ENCODE measurements at places on chromosomes 16 and 17.

DNA sequence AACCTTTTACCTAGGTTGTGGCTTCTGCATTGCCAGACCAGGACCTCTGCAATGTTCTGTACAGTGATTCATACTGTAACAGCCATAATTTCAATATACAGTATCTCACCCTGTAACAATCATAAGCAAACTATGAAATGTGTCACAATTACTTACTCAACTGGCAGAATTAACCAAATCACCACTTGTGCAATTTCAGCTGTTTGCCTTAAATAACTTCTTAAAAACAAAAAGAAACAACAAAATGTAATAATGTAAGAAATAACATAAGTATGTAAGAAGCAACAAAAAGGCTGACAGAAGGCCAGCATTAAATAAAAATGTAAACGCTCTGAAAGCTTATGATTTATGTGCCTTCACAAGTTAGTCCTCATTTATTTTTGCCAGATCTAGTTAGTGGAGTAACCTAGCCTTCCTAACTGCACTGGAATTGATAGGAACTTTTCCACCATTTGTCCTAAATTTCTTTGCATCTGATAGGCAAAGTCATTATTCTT is 96.9 kb downstream of the SKAP1 start:
- DNase-seq = no peak

DNA sequence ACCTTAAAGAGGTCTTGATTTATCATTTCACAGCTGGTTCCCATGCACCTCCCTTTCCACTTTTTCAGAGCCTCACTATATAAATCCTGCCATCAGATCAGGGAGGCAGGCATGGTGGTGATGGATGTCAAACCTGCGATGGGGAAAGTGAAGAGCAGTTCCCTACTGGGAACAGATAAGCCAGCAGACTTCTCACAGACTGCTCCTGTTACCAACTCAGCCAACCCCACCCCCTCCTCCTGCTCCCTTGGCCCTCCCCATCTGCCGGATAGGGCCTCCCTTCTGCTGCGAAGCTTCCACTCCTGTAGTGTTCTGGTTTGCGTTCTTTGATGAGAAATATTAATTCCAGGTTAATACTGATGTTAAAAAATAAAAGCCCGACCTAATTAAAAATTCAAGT is 232.1 kb downstream of the STX8 start:
- no peak for DNase-seq

DNA sequence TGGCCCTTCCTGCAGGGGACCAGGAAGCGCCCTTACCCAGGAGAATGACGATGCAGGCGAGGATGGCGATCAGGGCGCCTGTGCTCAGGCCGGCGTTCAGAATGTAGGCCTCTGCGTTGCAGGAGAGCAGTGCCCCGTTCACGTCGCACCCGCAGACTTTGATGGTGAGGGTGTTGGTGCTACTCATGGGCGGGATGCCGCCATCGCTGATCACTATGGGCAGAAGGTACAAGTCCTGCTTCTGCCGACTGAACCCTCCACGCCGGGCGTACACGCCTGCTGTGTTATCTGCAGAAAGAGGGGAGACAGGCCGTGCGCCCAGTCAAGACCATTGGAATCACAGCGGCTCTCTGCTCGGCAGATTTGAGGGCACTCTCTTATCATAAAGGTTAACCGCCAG is 171.1 kb downstream of the CDH11 start:
- peak; percentile 42 for DNase-seq

DNA sequence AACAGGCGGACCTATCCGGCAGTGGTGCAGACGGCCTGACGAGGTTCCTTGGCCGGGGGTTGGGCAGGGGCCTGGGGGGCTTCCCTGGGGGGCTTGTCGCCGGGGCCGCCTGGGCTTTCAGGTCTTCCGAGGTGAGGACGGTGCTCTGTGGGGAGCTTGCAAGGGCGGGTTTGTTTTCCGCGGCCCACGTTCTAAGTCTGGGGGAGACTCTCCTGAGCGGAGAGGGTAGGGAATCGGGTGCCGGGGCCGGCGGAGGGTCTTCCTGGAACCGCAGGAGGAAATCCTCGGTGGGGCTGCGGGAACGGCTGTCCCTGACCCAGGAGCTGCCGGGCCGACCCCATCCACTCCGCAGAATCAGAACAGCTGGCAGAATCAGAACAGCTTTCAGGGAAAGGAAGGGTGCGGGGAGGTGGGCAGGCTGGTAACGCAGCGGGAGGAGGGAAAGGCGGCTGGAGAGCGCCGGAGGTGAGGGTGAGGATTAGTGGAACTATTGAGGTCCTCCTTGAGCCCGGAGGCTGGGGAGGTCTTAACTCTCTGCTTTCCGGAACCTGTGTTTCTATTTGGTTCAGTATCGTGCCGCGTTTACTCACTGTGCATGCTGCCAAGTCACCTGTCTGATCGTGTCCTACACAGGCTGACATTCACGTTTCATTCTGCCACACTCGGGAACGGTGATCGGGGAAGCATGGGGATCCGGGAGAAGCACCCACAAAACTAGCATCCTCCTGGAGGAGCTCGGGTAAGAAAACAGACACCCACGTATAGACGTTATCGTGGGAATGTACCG is 28.9 kb downstream of the CPSF4L start:
- peak; percentile 61 for DNase-seq

DNA sequence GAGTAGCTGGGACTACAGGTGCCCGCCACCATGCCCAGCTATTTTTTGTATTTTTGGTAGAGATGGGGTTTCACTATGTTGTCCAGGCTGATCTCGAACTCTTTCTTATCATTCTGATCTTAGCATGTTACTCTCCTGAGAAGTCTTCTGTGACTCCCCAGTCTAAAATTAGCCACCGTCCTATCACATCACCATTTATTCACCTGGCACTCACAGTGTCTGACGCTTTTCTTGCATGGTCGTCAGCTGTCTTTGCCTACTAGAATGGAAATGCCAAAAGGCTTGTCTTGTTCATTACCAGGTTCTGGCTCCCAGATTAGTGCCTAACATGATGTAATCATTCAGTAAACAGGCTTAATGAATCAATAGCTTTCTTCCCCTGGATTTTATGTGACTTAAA is 23.8 kb downstream of the TOM1L1 start:
- no peak for DNase-seq

- DNase-seq = no peak
Observed at GRCh38 chr16:65675161-65675560, 553.3 kb upstream of the CDH11 start.

DNA sequence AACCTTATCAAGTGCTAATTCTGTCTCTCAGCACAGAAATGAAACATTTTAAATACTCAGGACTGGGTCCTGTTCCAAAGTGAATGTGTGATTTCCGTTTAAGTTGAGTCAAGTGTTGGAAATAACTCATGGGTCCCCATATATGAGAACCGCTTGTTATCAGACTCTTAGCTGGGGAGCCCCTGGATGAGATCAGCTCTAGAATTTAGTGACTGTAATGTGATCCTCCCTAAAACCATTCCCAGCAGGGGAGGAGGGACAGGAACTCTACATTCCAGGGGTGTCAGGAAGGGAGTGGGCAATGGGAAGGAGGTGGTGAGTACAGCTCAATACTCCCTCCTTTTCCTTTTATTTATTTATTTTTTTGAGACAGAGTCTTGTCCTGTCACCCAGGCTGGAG is 37.5 kb downstream of the OTOA start:
- DNase-seq = no peak

GRCh38 chr17:64531955-64532371 is 25.2 kb downstream of the CEP95 start:
- DNase-seq = no peak

GRCh38 chr16:1958715-1959268 is 546 bp upstream of the NDUFB10 start:
- DNase-seq = peak; percentile 56

GRCh38 chr17:49101054-49101534 is 31.5 kb upstream of the B4GALNT2 start:
- DNase-seq = no peak

DNA sequence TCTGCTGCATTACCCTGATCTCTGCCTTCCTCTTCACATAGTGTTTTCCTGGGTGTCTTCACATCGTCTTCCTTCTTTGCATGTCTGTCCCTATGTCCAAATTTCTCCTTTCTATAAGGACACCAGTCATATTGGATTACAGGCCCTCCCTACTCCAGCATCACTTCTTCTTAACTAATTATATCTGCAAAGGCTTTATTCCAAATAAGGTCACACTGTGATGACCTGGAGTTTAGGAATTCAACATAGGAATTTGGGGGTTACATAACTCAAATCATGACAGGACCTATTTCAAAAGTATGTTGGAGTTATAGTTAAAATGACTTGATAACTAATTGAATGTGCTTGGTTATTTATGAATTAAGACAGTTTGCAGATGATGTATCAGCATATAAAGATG is 490.5 kb upstream of the ERCC4 start:
- no peak for DNase-seq

DNA sequence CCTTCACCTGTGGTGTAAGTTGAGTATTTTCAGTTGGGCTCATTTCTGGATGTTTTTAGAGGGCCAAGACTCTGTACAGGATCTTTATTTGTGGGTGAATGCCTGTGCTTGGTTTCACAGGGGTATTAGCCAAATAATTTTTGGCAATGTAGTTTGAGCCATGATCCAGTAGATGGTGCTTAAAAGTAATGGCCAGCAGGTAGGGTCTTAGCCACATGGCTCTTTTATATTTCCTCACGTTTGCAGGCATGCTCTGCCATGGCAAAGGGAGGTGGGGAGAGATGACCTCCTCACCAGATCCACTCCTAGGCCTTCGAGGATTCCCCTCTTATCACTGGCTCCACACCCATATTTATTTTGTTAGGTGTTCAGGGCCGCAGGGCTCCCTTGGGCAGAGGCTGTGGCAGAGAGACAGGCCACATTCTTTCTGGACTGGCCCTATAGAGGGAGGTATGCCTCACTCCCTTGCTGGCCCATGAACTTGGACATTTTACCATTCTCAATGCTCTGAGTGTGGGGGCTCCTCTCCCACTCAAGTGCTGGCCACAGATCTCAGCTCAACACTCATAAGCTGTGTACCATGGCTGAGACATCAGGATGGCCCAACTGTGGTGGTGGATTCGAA is 417.1 kb downstream of the XYLT1 start:
- DNase-seq = no peak

GRCh38 chr16:30787613-30788378 is 791 bp upstream of the ZNF629 start:
- DNase-seq = no peak

DNA sequence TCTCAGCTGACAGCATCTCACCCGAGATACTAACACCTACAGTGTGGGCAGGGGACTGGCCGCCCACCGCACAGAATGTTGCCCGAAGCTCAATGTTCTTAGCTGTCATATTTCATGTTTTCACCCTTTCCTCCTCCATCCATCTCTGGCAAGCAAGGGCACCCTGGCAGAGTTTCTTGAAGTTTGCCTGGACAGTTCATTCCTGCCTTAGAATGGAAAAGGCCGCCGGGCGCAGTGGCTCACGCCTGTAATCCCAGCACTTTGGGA is 37.6 kb upstream of the TEX2 start:
- DNase-seq = no peak

GRCh38 chr17:47180337-47180736 is 8.8 kb downstream of the CDC27 start:
- DNase-seq = no peak

- no peak for DNase-seq
Observed at GRCh38 chr17:2777242-2777867, 18.9 kb upstream of the RAP1GAP2 start.

- no peak for DNase-seq
Observed at GRCh38 chr17:52537421-52537820, 378.9 kb upstream of the CA10 start.

DNA sequence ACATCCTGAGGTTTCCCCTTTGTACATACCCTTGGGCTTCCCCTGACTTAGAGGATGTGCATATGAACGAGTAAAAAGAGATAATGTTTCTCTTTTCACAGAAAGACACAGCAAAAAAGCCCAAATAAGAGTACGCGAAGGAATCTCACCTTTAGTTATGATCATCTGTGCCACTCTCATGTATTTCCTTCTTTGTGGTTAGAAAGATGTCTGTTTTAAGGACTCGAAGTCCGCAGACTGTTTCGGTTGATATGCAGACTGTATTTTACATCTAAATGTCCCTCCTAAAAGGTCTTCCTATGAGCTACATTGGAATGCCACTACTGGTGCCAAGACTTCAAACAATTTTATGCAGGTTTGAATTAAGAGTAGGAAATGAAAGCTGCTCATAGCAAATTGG is 102.3 kb upstream of the GOT2 start:
- DNase-seq = no peak

DNA sequence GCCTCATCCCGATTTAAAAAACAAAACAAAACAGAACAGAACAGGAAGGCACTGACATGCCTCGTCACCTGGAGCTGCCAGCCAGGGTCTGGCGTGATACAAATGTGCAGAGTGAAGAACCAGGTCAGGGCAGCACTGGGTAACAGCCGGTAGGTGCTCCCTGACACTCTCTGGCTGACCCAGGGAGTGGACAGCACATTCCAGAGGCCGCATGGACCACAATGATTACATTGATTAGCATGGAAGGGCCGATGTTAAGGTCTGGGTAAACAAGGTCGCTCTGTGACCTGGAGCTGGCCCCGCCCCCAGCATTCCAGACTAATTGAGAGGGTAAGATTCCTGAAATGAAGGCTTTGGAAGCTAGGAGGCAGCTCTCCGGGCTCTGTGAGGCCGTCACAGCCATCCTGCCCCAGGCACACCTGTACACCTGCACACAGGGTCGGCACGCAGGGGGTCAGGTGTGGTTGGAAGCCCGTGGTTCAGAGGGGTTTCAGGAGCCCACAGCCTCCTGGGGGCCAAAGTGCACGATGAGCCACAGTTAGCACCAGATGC is 21.4 kb downstream of the PIEZO1 start:
- peak; percentile 72 for DNase-seq

DNA sequence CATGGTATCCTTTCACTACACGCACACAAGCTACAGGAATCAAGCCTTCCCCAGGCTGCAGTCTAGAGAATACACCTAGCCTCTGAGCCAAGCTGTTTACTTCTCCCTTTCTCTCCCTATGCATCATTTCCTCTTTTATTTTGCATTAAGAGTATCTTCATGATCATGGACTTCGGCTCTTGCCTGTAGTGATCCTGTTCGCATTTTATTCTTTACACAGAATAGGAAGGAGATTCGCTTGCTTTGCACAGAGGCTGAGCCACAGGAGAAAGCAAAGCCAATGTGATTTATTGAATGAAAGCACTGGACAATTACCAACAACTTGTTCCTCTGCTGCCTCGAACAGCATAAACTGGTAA is 172.7 kb downstream of the ANKFN1 start:
- DNase-seq = no peak

DNA sequence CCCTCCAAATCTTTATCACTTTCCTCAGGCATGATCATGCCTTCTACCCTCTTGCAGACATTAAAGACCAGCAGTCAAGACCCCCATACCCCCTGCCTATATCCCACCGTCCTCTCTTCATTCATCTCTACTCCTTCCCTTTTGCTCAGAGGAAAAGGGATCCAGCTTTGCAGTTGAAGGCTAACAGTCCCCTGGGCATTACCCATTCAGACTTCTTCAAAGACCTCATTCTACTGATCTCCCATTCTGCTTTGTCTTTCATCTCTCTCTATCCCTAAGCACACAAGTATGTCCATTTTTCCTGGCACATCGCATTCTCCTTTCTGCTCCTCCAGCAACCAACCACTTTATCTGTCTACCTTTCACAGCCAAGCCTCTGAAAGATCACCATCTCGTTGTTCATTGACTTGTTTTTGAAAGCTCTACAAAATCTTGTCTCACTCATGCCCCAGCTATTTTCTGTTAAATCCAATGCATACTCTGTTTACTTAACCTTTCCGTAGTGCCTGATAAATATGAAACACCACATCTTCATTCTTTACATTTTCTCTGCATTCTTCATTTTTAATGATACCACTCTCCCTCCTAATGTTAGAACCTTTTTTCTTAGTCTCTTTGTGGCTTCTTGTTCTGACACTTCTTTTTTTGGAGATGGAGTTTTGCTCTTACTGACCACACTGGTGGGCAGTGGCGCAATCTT is 14.1 kb upstream of the LCMT1 start:
- DNase-seq = no peak

GRCh38 chr16:16120044-16120381 is 103.3 kb downstream of the ABCC6 start:
- DNase-seq = no peak
